Placental epithelial cell (primary cell): ENCODE measurements at places on chromosomes 7 and 10. TPM values are rescaled to one million over a fixed set of nuclear protein-coding genes. Genes with fewer than 3 reads are reported as not detected.

PIK3CG gene
- not detected in 2 replicates for total RNA-seq

IL6 gene
- 0.39 TPM in 1 of 2 replicates, not detected in the other for total RNA-seq

GPNMB gene
- total RNA-seq = 2.0 and 4.9 TPM in 2 replicates

OPALIN gene
- not detected in 2 replicates for total RNA-seq
